Common myeloid progenitor, CD34-positive (primary cell): ENCODE measurements at places on chromosomes 12 and 14.

DNA sequence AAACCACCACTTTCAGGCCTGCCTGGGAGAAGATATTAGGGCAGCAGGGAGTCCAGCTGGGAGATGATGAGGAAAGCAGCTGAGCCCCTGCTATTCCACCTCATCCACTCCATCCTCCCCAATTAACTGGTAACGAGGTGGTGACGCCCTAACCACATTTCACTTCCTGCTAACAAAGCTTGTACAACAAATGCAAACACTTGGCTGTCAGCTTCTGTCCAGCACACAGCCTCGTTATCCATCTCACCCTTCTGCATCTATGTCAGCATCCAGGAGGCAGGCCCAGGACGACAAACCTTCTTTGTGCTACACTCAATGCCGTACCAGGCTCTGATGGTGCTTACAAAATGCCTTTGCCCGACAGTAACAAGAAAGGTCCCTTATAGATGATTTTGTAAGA lies 225.4 kb downstream of the APAF1 start:
- no peak for DNase-seq

DNA sequence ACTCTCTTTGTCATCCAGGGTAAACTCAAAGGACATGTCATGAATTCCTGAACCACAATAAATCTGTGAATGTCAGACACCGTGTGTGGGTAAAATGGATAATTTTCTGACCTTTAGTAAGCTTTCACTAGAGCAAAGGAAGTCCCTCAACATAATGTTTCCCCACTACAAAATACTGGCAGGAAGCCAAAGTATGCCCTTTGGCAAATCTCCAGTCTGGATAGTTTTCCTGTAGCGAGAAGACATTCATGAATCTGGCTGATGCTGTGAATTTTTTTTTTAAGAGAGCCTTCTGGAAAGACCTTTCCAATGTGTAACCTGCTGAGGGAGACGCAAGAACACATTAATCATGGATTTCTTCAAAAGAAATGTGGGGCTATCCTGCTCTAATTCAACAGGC lies 389.6 kb upstream of the DDHD1 start:
- no peak for DNase-seq

DNA sequence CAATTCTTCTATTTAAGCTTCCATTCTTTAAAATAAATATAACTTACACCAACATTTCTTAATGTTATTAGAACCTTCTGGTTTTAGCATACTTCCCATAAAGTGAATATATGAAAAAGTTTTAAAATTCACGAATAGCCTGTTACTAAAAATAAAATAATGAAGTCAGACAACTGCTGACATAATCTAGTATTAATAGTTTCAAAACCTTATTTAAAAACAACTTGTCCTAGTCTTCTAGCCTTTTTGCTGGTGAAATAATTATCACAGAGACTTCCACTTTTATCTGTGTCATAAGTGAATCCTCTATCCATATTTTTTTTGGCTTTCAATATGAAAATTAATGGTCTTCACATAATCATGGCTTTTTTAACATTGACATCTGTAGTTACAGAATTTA lies 93.8 kb upstream of the MON2 start:
- no peak for DNase-seq

- no peak for DNase-seq
Measured at GRCh38 chr12:77980782-77981181, 150.1 kb downstream of the NAV3 start.

DNA sequence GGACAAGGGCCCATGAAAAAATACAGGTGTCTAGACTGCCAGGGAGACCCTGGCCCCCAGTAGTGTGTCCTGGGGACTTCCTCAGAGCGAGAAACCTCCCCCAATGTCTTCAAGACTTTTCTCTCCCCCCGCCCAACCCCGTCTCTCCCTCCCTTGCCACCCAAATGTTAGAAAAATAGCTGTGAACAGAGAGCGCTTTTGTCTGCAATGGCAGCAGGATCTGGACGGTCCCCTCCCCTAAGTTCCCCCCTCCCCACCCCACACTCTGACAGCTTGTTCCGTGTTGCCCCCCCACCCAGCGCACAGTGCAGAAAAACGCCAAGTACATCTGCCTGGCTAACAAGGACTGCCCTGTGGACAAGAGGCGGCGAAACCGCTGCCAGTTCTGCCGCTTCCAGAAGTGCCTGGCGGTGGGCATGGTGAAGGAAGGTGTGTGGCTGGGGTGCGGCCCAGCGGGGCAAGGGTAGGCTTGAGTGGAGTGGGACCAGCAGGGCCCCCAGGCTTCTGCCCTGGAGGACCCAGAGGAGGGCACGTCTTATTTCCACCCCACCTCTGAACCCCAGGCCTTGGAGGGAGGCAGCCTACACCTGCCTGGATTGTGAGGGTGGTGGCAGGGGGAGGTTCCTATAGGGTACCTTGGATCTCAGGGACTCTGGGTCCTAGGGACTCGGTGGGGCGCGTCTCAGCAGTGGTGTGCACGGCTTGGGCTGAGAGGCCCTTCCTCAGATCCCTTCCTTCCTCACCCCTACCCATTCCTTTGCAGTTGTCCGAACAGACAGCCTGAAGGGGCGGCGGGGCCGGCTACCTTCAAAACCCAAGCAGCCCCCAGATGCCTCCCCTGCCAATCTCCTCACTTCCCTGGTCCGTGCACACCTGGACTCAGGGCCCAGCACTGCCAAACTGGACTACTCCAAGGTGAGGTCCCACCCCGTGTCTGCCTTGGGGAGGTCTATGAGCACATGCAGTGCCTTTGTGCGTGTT lies 4.8 kb downstream of the NR4A1 start:
- no peak for DNase-seq

DNA sequence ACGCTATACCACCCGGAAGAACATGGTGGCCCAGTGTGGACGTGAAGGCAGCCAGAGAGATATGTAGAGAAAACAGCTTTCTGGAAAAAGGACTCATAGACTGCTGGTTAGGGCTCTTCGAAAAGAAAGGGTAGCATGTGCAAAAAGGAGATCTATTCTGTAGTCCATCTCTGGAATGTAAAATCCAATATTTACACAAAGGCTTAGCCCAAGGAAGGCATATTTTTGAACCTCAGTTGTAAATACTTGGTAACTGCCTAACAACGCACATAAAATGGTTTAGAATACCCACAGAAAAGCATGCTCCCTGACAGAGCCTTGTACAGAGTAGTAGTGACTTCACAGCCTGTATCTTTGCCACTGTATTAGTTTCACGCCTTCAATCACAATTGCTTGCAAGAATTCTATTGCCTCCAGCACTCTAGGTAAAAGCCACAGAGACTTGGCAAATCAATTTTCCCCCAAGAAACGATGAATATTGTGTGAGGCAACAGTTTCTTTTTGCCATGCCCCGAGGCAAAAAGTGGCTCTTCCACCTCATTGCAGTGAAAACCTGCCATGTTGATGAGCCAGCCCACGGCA lies 59.2 kb downstream of the TRIM9 start:
- DNase-seq: no peak

GRCh38 chr12:122523280-122523679 lies 3.5 kb downstream of the RSRC2 start:
- DNase-seq: no peak

- DNase-seq: no peak
Measured at GRCh38 chr12:117596968-117597367, 235.5 kb upstream of the NOS1 start.

DNA sequence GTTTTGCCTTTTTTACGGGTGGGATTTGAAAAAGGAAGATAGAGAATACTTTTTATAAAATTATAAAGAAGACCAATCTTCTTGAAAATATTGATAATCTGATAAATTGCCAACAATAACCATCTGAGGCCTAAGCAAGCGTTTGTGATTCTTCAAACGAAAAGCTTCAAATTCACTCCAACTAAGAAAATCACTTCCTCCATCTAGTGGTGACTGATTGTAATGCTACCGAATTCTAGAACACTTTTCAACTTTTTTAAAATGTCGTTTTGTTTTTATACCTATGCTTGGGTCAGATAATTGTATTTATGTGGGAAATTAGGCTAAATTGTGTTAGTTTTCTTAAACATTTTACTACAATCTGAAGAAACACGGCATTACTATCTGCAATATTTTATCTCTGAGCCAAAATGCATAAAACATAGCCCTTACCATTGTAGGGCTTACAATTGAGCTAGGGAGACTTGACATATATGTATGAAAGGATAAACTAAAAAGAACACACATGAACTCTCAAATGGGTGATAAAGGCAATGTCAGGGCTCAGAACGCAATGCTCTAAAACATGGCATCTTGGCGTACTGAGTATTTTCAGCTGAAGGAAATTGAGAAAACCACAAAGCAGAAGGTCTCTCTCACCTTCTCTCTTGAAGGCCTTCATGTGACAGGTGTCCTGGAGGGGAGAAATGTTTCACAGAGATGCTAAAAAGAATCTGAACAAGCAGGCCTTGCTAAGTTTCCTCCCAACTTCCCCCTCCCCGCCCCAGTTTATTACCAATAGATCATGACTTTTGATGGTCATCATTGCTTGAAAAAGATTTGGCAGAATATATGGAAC lies 36.8 kb upstream of the G2E3 start:
- DNase-seq: peak; percentile 62

- DNase-seq: no peak
Measured at GRCh38 chr14:48243900-48244299, 568.5 kb upstream of the MDGA2 start.

- no peak for DNase-seq
Measured at GRCh38 chr12:28216016-28216415, 25.8 kb downstream of the CCDC91 start.

DNA sequence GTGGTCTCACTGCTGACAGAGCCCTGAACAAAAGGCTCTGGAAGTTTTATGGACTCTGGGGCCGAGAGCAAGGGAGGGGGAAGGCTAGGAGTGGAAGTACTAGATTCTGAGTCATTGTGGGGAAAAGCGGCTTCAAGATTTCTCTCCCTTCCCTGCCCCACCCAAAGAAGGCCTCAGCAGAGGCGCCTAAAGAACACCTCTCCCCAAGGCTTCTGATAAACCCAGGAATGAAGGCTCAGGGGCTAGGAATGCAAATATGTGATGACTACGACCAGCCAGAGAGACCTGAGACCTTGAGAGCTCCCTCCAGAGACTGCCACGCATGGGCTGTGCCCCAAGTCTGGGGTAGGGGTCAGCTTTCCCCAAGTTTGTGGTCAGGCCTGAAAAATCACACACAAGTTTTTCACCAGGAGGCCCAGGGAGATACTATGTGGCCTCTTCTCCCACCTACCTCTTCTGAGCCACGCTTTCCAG lies 130.7 kb upstream of the HIF1A start:
- DNase-seq: peak; percentile 30

GRCh38 chr14:75282170-75282554 lies 3.5 kb downstream of the FOS start:
- peak; percentile 67 for DNase-seq
